ENCODE measurements at places on chromosomes 1 and 21. TPM values are rescaled to one million over a fixed set of nuclear protein-coding genes. Genes with fewer than 3 reads are reported as not detected.

DNA sequence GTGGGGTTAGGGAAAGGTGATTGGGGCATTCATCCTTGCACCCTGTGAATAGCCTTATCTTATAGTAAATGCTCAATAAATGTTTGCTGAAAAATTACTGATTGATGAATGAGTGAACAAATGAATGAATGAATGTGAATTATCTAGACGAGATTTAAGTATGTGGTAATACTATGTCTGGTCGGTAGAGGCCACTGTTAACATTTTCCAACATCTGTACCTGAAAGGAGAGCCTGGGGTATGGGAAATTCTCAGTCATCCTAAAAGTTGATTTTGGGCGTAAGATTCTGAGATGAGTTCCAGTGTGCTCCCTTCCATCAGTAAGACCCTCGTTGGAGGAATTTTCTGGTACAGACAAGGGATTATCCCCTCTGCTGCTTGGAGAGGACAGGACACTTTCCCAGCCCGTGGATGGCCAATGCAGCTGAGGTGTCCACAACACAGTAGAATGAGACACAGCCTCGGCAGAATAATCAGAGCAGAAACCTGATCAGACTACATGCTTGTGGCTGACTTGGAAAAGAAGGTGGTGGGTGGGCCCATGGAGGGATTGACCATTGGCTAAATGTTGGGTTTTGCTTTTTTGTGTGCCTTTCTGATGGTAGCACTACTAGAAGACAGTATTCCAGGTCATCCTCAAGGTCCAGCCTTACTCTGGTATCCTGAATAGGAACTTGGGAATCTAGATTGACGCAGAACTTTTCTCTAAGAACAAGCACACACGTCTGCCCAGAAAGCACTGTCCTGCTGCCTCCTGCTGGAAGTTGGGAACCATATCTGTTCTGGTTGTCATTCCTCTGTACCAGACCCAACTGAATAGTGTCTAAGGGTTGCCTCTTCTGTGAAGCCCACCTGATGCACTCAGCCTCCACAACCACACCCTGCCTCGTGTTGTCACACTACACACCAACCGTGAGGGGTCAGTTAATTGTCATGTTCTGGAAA is 262.0 kb downstream of the TNR start:
- no peak for DNase-seq

- no peak for DNase-seq
Observed at GRCh38 chr1:56099766-56100265, 479.5 kb downstream of the PLPP3 start.

DNA sequence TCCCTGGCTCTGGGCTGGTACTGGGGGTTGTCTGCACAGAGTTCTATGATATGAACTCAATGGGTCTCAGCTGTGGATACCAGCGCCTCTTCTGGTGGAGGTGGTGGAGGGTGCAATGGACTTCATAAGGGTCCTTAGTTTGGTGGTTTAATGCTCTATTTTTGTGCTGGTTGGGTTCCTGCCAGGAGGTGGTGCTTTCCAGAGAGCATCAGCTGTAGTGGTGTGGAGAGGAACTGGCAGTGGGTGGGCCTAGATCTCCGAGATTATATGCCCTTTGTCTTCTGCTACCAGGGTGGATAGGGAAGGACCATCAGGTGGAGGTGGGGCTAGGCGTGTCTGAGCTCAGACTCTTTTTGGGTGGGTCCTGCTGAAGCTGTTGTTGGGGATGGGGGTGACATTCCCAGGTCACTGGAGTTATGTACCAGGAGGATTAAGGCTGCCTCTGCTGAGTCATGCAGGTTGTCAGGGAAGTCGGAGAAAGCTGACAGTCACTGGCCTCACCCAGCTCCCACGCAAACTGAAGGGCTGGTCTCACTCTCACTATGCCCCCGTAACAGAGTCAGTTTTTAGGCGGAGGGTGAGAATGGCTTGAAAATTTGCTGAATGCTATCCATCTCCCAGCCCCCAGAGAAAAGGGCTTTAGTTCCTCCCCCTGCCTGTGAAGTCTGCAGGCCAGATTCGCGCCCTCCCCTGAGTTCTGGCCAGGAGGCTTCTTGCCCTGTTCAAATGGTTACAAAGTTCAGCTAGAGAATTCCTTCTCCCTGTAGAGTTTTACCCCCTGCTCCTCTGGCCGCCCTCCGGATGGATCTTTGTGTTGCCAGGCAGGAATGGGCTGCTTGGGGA is 902.9 kb downstream of the LTN1 start:
- no peak for DNase-seq

GRCh38 chr1:24803987-24804530 is 58.8 kb downstream of the CLIC4 start:
- no peak for DNase-seq

DNA sequence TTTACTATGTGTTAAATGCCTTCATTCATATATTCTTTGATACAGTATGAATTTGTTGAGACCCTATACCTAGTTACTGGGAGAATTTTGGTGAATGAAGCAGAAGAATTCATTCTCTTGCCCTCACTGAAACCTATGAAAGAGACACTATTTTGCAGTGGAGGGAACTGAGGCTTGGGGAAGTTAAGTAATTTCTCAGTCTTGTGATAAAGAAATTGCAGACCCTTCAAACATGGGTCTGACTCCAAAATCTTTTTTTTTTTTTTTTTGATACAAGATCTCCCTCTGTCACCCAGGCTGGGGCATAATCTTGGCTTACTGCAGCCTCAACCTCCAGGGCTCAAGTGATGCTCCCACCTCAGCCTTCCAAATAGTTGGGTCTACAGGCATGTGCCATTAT is 132.1 kb downstream of the DNM3 start:
- no peak for DNase-seq

GRCh38 chr1:11248169-11248568 is 14.2 kb downstream of the MTOR start:
- DNase-seq: no peak

DNA sequence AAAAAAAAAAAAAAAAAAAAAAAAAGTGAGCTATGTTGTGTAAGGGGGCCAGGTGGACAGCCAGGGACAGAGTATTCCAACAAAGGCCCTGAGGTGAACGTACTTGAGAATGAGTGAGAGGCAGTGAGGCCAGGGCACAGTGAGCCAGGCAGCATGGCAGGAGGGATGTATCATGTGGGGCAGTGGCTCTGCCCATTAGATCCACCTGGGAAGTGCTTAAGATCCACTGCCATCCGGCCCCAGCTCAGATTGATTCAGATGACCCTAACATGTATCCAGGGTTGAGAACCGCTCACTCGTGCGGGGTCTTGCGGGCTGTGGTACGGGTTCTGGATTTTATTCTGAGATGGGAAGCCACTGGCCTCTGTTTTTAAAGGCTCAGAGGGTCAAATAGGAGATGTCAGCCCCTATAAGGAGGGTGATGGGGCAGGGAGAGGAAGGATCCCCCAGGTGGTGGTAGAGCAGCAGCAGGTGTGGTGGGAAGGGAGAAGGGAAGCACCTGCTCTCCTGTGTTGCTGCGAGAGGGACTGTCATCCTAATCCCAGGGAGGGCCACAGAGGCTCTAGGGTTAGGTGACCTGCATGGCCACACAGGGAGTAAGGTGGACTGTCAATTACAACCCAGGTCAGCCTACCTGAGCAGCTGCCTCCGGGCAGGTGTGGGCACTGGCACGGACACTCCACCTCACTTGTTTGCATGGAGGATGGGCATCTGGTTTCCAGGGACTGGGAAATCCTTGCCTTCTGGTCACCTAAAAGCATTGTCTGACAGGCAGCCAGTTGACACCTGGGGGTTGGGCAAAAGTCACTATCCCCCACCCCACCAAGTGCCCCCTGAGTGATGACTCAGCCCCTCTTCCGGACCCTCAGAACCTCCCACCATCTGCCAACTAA is 31.6 kb downstream of the CDK18 start:
- DNase-seq: peak; percentile 31

GRCh38 chr1:166470441-166470840 is 303.6 kb upstream of the FAM78B start:
- DNase-seq: no peak

GRCh38 chr1:186854102-186854501 is 25.4 kb downstream of the PLA2G4A start:
- DNase-seq: no peak

DNA sequence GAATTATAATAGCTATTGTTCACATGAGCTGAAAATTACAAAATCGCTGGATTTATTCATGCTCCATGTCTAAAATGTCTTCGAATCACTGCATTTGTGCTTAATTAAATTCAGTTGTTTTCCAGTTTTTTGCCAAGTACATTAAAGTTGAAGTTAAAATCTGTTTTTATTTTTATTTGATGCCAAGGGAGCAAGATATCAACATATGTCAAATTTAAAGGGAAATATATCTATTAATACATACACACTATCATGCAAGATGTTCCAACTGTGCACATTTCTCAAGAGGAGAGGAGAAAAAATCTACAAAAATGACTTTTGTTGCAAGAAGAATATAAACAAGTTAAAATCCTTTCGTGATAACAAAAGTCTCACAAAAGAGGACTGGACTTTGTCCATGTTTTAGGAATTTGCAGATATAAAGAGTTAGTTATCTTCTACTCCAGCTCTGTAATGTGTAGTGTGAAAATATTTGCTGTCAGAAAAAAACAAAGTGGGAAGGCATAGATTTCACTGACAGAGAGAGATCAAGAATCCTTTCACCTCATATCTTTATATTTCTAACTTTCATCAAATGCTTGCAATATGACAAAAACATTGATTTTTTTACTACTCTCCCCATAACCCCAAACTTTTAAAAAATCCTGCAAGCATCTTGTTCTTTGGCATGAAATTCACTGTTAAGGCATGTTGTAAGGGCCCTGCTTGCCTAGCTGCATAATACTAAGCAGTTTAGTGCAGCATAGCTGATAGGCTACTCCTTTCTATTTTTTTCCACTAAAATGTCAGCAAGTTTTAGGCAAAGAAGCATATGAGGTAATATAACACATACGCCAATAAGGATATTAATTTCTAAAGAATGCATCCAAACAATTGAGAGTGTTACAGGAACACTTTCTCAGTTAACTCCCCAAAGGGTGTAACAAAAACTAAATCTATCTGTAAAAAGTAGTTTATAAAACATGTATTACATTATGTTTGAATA is 340.2 kb upstream of the ADAMTS5 start:
- no peak for DNase-seq

- no peak for DNase-seq
Observed at GRCh38 chr1:54979327-54979891, 1.0 kb upstream of the TMEM61 start.

DNA sequence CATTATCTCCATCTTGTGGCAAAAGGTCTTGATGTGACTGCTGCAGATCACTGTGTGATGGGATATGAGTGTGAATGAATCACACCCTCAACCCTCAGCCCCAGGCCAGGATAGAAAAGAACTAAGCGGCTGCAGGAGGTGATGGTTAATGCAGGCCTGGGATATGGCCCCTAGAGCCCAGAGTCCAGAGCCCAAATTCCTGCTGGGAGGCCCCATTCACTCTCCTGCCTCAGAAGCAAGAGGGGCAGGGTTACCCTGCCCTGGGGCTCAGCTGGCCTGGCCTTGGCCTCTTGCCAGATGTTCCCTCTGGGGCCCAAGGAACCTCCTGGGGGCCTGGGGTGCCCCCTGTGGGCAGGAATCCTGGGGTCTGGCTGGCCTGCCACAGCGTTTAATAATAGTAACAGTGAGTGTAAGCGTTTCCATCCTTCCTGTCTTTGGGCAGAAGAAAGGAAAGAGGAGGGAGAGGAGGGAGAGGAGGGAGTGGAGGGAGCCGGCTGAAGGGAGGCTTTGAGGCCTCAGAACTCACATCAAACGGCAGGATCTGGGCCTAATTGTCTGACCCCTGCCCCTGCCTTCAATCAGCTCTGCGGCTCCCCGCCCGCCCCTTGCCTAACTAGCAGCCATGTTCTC is 26.2 kb downstream of the DMAP1 start:
- peak; percentile 56 for DNase-seq

DNA sequence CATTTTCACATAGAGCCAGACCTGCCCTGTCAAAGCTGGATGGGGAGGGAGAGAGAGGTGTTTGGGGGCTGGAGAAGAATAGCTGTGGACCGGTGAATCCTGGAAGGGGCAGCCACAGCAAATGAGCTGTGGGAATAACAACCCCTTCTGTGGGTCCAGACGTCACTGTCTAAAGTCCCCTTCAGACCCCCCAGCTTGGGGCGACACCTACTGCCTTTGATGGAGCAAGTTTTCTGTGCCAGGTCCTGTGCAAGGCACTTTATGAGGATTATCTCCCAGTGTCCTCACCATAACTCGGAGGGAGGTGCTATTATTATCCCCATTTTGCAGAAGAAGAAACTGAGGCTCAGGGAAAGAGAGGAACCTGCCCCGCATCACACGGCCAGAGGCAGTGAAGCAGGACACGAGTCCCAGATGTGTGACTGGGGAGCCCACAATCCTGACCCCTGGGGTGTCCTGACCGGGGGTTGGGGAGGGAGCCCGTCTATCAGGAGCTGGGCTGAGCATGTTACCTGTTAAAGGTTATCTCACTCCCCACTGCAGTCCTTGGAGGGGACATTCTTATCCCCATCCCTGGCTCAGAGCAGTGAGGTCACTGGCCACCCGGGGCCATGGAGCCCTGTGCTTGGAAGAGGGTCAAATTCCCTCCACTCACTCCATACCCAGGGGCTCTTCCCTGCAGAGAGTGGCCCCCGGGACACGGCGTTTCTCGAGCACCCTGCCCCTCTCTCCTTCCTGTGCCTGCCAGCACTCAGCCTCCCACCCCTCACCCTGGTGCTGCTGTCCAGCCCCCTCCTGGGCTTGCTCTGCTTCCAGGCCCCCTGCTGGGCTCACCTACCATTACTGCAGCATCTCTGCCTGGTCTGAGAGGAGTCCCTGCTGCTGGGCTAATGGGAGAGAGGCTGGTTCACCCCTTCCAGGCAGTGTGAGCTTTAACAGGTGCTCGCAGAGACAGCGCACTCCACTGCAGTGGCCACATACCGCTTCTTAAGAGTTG is 132.9 kb downstream of the PTPRU start:
- no peak for DNase-seq

- no peak for DNase-seq
Observed at GRCh38 chr1:7680207-7680954, 90.7 kb upstream of the VAMP3 start.

SELENBP1 gene
- total RNA-seq: 57.1 TPM

INPP5B gene
- 38.1 TPM for total RNA-seq

SYDE2 gene
- total RNA-seq: 17.0 TPM

ZNF496 gene
- 25.7 TPM for total RNA-seq

ZMYM1 gene
- 25.9 TPM for total RNA-seq

SAMSN1 gene
- total RNA-seq: 8.3 TPM

SLAMF1 gene
- total RNA-seq: 0.83 TPM

NECTIN4 gene
- 75.6 TPM for total RNA-seq

ADGRB2 gene
- total RNA-seq: 7.5 TPM

SLC45A3 gene
- total RNA-seq: 3.7 TPM

RIPK4 gene
- total RNA-seq: 34.3 TPM

Data from ureter (tissue), 1 donor.